ENCODE measurements at places on chromosomes 4 and X.
A peak's percentile ranks its signal among the peaks of the same experiment; 100 is the strongest.

GRCh38 chr4:184142121-184143000 is 75.3 kb downstream of the ENPP6 start:
- no peak for DNase-seq

- no peak for DNase-seq
Measured at GRCh38 chr4:140450352-140450751, 22.9 kb upstream of the CLGN start.

DNA sequence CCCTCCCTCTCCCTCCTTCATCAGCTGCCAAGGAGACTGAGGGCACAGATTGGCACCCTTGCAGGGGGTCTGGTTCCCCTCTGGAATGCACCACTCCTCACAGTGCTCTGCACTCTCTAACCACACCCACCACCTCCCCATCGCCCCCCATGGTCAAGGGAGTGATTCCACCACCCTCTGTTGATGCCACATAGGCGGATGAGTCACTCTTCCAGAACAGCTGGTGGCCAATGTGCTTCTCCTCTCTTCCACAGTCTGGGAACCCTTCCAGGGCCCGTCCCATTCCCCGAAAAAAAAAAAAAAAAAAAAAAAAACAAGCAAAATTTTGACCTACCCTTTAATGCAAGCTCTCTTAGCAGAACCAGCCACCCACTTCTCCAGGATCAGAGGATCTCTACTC is 341.3 kb upstream of the KLF3 start:
- DNase-seq: peak; percentile 64

DNA sequence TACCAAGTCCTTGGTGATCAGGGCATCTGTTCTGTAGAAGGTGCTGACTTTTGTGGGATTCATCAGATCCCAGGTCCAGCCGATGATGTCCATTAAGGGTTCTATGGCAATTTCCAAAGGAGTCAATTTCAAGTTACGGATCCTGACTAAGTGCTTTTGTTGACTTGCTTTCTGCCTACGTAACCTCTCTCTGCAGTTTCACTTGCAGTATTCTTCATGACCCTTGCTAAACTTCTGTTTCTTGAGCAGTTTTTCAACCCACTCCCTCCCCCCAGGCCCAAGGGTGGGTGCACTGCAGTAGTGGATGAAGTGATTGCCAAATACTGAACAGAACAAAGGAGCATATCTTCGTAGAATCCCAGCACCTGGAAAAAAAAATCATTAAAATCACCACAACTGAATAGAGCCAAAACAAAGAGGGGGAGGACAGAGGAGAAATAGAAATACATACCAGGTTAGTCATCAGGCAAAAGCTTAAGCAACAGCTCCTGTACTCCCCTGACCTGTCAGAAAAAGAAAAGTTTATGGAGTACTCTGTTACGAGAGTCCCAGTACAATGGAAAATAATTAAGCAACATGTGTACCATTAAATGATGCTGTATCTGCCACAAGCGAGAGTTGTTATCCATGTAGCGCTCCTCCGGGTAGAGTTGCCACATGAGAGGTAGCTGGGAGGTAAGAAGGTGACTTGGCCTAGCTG is 5.8 kb downstream of the CMC4 start:
- DNase-seq: no peak

DNA sequence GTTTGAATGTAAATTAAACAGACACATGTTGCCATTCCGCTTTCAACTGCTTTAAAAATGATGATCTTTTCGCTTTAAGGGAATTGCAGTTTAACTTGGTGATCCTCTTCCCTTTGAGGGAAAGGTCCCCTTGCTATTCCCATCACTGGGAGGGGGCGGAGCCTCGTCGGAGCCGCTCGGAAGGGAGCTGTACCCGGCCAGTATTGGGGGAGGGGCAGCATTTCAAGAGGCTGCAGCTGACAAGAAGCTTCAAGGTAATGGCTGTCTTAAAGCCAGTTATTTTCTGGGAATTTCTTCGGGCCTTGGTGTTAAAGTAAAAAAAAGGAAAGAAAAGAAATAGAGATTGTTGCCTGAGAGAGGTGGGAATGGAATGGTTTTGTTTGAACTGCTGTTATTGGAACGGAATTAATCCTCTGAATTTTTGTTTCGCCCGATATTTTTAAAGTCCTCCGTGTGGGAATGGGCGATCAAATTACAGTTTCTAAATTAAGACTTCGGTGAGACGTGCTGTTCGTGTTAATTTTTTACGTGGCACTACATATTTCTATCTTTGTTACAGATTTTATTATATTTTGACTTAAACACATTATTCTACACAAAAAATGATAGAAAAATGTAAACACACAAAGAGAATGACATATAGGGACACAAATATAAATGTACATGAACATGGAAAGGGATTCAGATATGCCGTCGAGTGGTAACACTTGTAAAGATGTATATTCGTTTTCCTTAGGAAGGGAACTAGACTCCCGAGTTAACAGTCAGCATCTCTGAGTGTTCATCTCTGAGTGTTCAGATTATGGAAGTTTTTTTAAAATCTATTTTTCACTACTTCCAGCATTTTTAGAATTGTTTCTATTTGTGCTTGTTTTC is 9.2 kb downstream of the PWWP3B start:
- peak; percentile 77 for DNase-seq

GRCh38 chr4:83626245-83626836 is 90.4 kb downstream of the GPAT3 start:
- DNase-seq: no peak

DNA sequence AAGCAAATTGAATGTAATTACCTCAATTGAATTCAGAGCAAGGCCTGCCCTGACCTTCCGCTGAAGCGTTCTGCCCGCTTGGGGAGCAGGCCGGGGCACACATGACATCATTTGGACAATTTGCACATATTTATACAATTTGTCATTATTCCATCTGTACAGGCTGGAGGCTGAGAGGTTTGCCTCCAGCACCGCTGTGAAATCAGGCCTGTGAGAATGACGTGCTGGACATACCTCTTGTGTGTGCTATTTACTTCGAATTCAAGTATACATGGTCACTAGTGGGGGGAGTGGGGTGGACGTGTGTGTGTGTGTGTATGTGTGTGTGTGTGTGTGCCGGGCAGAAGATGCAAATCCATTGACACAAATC is 285.6 kb downstream of the SHOX start:
- no peak for DNase-seq

- DNase-seq: no peak
Measured at GRCh38 chrX:150903110-150903508, 4.6 kb upstream of the CD99L2 start.

DNA sequence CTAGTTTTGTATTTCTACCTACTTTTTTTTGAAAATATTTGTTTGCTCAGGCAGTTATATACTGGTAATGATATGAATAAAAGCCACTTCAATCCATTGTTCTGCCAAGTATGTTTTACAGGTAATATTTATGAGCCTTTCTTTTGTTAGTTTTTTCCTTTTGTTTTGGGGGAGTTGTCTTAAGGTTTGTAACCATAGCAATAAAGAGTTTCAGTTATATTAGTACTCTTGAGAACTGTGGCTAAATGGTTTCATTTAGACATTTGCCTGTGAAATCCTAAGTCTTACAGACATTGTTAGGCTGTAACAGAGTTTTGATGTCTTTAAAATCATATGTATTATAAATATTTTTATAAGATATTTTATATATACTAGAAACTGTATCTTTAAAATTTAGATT is 150.1 kb downstream of the DIPK2B start:
- DNase-seq: no peak

DNA sequence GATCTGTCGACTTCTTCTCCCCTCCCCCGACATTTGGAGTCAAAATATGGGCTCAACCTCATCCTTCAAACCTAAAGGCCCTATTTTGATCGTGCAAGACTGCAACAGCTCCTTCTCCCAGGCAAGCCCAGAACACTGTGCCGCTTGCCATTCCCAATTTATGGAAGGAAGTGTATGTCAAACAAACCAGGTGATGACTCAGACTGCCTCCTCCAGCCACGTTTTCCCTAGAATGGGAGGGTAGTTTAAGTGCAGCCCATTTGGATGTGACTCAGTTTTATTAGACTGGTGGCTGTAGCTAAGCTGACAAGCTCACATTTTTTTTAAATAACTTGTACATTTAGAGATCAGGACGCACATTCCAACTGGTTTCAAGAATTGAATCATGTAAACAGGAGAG is 570.4 kb upstream of the DIPK2B start:
- DNase-seq: peak; percentile 42

DNA sequence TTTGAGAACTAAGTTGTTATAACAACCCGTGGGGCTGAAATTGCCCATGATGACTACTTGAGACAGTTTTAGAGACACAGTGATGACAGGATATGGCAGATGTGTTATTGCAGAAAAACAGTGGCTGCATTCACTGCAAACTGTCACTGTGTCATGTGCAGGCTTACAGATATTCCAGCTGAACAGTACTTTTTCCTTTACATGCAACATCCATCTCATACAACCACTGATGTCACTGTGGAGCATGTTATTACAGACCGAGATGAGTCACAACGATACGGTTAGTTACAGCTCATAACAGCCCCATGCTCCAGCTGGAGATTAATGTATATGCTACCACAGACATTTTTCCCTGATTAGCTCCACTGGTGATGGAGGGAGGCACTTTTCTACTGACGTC is 207.4 kb downstream of the TMA16 start:
- DNase-seq: peak; percentile 78

DNA sequence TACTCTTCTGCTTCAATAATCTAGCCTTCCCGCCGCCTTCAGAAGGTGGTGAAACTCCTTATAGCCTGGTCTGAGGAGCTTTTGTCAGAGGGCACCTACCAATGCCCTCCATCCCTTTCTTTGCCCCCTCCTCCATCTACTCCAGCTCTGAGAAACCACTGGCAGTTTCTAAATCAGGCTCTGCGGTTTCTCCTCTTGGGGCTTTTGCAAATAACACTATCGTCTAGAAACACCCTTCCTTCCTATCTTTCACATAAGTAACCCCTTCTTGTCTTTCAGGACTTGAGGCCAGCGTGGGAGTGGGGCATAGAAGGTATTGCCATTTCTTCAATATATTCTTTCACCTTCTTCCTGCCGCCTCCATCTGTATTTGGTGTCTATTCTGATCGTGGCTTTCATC is 1.2 kb upstream of the EFHC2 start:
- DNase-seq: no peak

- DNase-seq: no peak
Measured at GRCh38 chrX:36199928-36200327, 280.4 kb downstream of the CFAP47 start.

- no peak for DNase-seq
Measured at GRCh38 chrX:2578864-2579263, 78.1 kb upstream of the DHRSX start.

DNA sequence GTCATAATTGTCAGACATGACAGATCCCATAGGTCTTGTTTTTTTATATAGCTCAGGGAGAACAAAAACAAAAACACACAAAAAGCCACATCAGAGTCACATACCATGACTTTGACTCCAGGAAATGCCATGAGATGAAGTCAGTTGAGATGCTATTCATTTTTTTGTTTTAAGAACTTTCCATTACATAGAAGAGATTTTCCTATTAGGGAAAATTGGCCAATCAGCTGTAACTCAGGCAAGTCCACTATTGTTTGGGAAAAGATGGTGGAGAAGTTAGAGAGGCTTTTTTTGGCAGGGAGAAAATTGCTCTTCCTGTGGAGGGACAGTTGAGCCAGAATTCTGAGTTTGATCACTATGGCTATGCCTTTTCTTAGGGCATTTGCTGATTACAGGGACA is 72.6 kb downstream of the SMARCA5 start:
- no peak for DNase-seq

GRCh38 chr4:78057600-78058550 is 752 bp downstream of the FRAS1 start:
- DNase-seq: peak; percentile 68

- DNase-seq: peak; percentile 11
Measured at GRCh38 chr4:61049018-61049417, 151.1 kb upstream of the ADGRL3 start.

- DNase-seq: no peak
Measured at GRCh38 chrX:108126661-108127060, 35.1 kb downstream of the ATG4A start.

DNA sequence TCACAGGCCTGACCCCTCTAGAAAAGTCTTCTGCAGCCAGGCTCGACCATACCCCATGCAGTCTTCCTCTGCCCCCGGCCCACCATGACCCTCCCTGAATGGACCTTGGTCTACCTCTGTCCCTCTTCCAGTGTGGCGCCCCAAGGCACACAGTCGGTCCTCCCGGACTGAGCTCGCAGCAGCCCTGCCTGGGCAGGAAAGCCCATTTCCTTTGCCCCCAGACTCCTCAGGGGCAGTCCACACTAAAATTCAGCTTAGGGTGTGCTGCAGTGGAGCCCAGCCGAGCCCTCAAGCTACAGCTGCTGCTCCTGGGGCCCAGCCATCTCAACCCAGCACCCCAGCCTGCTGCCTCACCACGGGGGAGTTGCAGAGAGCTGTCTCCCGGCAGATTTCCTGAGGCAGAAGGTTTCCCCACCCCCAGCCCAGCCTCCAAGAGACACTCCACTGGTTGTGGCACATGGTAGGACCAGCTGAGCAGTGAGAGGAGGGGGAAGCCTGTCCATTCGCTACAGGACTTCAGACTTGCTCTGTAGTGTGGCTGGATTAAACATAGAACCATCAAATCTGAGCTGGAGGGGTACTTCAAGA is 37.5 kb upstream of the IQSEC2 start:
- DNase-seq: no peak

DNA sequence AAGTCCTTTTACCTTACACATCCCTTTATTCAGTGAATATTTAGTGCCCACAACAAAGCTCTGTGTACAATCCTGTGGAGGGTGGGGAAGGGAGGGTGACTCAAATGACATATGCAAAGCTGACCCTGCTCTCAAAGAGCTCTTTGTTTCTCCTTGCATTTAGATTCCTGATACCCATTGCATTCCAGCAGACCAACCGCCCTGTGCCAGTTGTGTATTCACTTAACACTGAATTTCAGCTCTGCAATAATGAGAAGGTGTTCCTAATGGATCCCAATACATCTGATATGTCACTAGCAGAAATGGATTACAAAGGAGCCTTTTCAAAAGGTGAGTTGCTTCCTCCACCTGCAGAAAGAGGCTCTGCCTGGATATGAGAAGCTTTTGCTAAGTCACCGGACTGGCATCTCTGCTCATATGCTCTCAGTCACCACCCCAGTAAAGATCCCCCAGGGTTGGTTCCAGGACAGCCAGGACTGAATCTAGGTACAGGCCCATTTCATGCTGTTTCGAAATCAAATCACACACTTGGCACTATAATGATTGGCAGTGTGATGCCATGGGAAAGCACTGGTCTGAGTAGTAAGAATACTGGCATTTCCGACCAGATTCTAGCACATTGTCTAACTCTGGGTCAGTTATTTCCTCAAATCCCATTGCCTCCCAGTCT is 17.1 kb upstream of the ANXA3 start:
- DNase-seq: no peak

DNA sequence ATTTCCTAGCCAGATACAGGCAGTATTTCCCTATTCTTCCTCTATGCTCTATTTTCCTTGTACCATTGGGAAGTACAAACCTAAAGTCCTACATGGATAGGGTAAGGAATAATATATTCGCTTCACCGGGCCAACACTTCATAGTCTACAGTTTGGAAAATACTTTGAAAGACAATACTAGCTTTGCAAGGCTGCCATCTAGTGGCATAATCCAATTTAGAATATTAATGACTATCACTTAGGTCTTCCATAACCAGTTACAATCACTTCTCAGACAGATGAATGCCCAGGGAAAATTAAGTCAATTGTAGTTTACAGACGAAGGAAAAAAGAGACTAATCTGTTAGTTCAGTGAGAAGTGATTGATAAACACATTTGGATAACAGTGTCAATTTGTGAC is 141.0 kb upstream of the FAM47C start:
- DNase-seq: peak; percentile 27

All from muscle of back (tissue), 13 donors.